ENCODE measurements at places on chromosomes 7 and 10. TPM values are rescaled to one million over a fixed set of nuclear protein-coding genes. Genes with fewer than 3 reads are reported as not detected.

The TOMM7 gene
- 168 TPM for total RNA-seq

The ARHGEF5 gene
- total RNA-seq, result 9.8 TPM

The AGR2 gene
- not detected for total RNA-seq

The NEUROD6 gene
- not detected for total RNA-seq

The TDRD1 gene
- under 0.01 TPM for total RNA-seq

The AZGP1 gene
- 94.5 TPM for total RNA-seq

The OR13A1 gene
- not detected for total RNA-seq

The SMKR1 gene
- not detected for total RNA-seq

The ADRA2A gene
- 21.8 TPM for total RNA-seq

The PILRB gene
- 107 TPM for total RNA-seq

The FAM180A gene
- 2.1 TPM for total RNA-seq

The UCMA gene
- not detected for total RNA-seq

The ACHE gene
- not detected for total RNA-seq

The ETV1 gene
- 13.3 TPM for total RNA-seq

The KAT6B gene
- total RNA-seq, result 59.7 TPM

The DYNC1I1 gene
- 10.2 TPM for total RNA-seq

The GIMAP5 gene
- total RNA-seq, result 36.0 TPM

The CLIP2 gene
- total RNA-seq, result 42.0 TPM

Data from tibial nerve (tissue), 4 donors.